ENCODE measurements at places on chromosomes 4 and X. TPM values are rescaled to one million over a fixed set of nuclear protein-coding genes. Genes with fewer than 3 reads are reported as not detected.

The SORCS2 gene
- 4.6 TPM for total RNA-seq

The DCAF4L1 gene
- total RNA-seq, result 0.13 TPM

The ZFP42 gene
- not detected for total RNA-seq

The AMTN gene
- not detected for total RNA-seq

The CENPVL2 gene
- total RNA-seq, result not detected

The RENBP gene
- total RNA-seq, result 0.09 TPM

The NLGN4X gene
- 0.02 TPM for total RNA-seq

The TCP11X2 gene
- not detected for total RNA-seq

The POU3F4 gene
- total RNA-seq, result not detected

The OPHN1 gene
- 2.8 TPM for total RNA-seq

The SPANXA1 gene
- total RNA-seq, result not detected

The EVC gene
- 11.3 TPM for total RNA-seq

The HSFX1 gene
- 0.27 TPM for total RNA-seq

The LDB2 gene
- not detected for total RNA-seq

The RASGEF1B gene
- total RNA-seq, result not detected

Measured in A549 treated with GW870086 at 1 μM for 4 hours (cell line).